ENCODE measurements at places on chromosomes 5 and 9. TPM values are rescaled to one million over a fixed set of nuclear protein-coding genes. Genes with fewer than 3 reads are reported as not detected.

KIF4B gene
- not detected for polyA plus RNA-seq

ADCY2 gene
- polyA plus RNA-seq, result not detected

ADAMTS12 gene
- not detected for polyA plus RNA-seq

CEP78 gene
- 12.3 TPM for polyA plus RNA-seq

ANP32B gene
- 87.0 TPM for polyA plus RNA-seq

FGFR4 gene
- polyA plus RNA-seq, result 0.38 TPM

GRXCR2 gene
- polyA plus RNA-seq, result not detected

SAXO1 gene
- not detected for polyA plus RNA-seq

ARAP3 gene
- not detected for polyA plus RNA-seq

CDKN2B gene
- 0.23 TPM for polyA plus RNA-seq

KCNMB1 gene
- not detected for polyA plus RNA-seq

ZNF608 gene
- polyA plus RNA-seq, result 6.4 TPM

NR2F1-AS1 gene
- polyA plus RNA-seq, result not detected

POU5F2 gene
- 0.08 TPM for polyA plus RNA-seq

TNPO1 gene
- 40.9 TPM for polyA plus RNA-seq

CTXN3 gene
- polyA plus RNA-seq, result not detected

ACOT12 gene
- polyA plus RNA-seq, result not detected

NKD2 gene
- not detected for polyA plus RNA-seq

RLN2 gene
- 5.1 TPM for polyA plus RNA-seq

EHMT1 gene
- polyA plus RNA-seq, result 39.1 TPM

INSYN2B gene
- polyA plus RNA-seq, result not detected

FAM151B gene
- polyA plus RNA-seq, result not detected

RGS7BP gene
- polyA plus RNA-seq, result not detected
